ENCODE measurements at places on chromosomes 11 and 22.

DNA sequence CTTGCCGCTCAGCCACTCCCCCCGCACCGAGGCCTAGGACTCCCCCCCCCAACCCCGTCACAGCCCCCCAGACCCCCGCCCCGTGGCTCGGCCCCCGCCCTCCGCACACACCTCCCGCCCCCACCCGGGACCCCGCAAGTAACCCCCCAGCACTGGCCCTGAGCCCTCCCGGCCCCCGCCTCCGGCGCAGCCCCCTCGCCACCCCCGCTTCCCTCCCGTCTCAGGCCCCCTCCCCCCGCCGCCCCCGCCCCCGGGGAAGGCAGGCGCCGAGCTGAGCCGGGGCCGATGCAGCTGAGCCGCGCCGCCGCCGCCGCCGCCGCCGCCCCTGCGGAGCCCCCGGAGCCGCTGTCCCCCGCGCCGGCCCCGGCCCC, 1.5 kb downstream of the SHANK3 start:
- no peak for DNase-seq

GRCh38 chr11:76670485-76671236, at the start of gene LRRC32:
Gene LRRC32 (minus strand): TSS chr11:76670747. CDS start chr11:76665954, 4,793 bp downstream.
- no peak for DNase-seq

DNA sequence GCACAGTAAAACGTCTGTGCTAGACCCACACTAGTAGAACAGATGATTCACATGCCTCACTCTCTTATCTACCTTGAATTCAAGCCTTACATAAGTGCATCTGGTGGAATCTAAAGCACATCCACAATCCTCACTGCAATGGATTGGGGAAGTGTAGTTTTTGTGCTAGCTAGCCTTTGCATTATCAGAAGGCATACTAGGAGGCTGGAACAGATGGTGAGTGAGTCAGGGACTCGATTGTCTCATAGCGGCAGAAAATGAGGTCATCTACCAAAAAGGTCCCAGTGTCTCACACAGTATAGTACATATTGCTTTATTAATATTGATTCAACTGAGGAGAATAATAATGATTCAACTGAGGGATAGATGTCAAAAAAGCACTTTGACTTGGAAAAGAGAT, 9.3 kb downstream of the MSANTD4 start:
- no peak for DNase-seq

DNA sequence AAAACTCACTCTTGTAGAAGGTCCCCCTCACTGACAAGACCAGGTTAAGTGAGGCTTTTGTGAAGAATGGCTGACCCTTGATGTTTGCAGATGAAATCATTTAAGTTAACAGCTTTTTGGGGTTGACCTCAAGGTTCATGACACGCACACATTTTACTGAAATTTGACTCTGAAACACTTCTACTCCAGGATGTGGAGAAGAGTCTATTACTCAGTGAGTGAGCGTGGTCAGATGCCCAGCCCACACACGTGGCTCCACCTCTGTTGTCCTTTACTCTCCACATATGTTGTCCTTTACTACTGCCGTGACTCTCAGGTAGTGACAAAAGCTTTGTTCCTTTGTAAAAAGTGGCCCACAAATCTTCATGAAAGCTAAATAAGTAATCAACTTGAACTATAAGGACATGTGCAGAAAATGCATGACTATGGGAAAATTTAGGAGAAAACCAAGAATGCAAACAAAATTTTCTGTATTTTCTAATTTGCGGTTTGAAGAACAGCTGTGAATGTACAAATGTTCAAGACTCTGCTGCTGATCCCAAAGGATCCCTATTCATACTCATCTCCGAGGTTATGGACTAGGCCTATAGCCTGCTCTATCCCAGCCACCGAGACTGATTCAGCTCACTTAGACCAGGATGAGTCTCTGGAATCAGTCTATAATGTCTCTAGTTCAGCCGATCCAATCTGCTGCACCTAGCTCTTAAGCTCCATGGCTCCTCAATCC, 22.4 kb downstream of the XRRA1 start:
- DNase-seq: no peak

- no peak for DNase-seq
Measured at GRCh38 chr11:113470233-113470632, 5.0 kb downstream of the DRD2 start.

DNA sequence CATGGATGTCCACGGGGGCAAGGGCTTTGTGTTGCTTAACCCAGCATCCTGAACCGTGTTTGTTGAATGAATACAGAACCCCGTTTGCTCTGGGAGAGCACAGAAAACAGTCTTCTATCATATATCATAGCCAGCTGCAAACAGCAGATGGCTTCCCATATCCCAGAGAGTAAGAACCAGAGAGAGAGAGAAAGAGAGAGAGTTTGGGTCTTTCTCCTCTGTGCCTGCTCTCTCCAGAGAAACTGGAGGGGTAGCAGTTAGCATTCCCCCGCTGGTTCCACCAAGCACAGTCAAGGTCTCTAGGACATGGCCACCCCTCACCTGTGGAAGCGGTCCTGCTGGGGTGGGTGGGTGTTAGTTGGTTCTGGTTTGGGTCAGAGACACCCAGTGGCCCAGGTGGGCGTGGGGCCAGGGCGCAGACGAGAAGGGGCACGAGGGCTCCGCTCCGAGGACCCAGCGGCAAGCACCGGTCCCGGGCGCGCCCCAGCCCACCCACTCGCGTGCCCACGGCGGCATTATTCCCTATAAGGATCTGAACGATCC, 440 bp upstream of the TIMP3 start:
- DNase-seq: no peak

DNA sequence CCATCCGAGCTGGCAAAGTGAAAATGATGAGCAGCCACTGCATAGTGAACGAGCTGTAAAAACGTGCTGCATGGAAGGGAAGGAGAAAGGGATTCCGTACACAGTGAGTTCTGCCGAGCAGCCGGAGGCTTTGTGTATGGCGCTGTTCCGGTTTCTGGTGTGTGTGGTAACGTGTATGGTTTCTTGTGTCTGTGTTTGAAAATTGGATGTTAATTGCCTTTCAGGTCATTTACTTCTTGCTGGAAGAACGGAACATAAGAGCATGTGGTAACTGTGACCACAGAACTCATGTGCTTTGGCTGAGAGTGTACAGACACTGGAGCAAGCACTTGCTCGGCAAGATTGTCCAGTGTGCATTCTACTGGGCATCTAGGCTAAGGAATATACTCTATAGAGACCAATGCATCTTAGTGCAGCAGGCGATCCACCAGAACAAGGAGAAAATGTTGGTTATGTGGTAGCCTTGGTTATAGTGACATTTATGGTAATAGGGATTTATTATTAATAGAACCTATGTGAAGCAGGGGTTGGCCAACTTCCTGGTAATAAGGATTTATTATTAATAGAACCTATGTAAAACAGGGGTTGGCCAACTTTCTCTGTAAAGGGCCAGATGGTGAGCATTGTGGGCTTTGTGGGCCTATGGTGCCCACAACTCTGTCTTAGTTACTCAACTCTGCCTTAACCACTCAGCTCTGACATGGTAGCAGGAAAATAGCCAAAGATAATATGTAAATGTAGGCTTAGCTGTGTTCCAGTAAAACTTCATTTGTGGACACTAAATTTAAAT, 49.2 kb downstream of the GRAMD1B start:
- DNase-seq: no peak

GRCh38 chr11:69436041-69436982, 45.2 kb upstream of the LINC01488 start:
- DNase-seq: no peak

GRCh38 chr11:73585834-73586575, 11.9 kb downstream of the FAM168A start:
- no peak for DNase-seq

- DNase-seq: no peak
Measured at GRCh38 chr11:118318581-118319336, 14.2 kb downstream of the CD3E start.

DNA sequence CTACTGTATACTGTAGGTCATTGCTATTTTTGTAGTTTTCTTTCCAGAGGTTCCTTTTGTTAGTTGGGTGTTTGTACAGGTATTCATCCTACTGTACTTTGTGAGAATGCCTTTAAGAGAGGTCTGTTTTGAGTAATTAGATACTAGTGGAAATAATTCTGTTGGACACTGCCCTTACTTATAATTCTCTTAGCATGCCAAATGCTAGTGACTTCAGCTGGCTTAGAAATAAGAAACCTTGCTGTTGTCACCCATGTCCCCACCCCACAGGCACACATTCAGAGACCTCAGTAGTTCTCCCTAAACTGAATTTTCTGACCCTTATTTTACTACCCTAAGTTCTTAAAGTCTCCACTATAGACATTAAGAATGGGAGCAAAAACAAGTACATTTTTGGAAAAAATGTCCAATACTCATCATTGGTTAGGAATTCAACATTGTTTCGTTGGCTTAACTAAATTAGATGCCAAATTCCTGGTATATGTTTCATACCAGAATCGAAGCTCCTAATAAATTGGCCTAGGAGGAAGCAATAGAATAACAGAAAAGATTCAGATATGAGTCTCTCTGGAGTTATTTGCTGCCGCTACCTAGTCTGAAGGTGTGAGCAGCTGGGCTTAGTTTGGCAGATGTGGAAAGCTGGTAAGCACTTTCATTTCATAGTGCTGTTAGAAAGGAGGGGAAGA, 28.4 kb downstream of the ZNF143 start:
- no peak for DNase-seq

DNA sequence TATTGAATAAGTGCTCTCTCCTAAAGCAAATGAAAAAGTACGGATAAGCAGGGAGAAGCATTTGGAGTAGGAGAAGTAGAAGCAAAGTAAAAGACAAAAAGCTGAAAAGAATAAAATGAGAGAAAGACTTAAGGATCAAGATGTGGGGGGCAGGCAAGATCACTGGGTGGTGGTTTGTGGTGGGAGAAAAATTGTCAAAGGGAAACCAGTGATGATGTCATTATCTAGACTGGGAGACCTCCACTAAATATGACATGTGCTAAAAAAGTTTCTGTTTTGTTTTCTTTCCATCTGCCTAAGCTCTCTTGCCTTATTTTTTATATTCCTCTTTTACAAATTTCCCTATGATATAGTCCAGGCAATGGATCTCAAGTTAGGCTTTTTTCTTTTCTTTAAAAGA, 14.8 kb upstream of the MAML2 start:
- no peak for DNase-seq

DNA sequence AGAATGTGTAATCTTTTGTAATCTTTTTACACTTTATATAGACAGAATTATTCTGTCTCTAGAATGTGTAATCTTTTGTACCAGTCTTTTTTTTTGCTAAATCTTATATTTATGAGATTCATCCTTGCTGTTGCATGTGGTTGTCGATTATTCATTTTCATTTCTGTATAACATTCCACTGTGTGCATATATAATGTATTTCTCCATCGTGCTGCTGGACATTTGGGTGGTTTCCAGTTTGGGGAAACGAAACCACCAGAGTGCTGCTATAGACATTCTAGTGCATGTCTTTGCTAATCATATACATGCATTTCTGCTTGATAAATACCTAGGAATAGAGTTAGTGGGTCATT, 146.5 kb downstream of the GRIK4 start:
- DNase-seq: no peak

DNA sequence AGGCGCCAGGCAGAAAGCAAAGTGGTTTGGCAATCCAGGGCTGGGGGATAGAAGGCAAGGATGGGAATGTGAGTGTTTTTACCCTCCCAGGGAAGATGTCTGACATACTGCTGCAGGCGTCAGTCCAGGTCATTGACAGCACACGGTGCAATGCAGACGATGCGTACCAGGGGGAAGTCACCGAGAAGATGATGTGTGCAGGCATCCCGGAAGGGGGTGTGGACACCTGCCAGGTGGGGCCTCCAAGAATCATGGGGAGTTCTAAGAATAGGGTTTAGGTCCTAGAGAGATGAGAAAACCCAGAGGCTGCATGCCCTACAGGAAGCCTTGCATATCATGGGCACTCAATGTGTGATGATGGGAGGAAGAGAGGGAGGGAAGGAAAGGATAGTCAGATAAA, 28.3 kb upstream of the SMIM35 start:
- no peak for DNase-seq

DNA sequence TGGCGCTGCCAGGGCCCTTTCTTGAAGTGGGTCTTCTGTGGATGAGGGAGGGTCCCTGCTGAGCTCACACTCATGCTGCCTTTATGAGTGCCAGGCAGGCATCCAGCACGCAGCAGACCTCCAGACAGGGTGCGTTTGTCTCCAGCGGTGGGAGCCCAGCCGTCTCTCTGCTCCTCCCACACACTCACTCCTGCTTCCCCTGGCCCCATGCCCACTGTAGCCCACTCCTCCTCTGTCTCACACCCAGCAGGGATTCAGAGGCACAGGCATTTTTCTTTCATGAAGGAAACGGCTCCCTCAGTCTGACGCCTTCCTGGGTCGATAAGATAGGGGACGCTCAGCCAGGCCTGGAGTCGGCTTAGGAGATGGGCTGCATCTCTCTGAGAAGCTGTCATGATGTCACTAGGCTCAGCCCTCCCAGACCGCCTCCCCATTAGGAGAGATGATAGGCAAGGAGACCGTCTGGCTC, 183.9 kb upstream of the NCAM1 start:
- DNase-seq: no peak

DNA sequence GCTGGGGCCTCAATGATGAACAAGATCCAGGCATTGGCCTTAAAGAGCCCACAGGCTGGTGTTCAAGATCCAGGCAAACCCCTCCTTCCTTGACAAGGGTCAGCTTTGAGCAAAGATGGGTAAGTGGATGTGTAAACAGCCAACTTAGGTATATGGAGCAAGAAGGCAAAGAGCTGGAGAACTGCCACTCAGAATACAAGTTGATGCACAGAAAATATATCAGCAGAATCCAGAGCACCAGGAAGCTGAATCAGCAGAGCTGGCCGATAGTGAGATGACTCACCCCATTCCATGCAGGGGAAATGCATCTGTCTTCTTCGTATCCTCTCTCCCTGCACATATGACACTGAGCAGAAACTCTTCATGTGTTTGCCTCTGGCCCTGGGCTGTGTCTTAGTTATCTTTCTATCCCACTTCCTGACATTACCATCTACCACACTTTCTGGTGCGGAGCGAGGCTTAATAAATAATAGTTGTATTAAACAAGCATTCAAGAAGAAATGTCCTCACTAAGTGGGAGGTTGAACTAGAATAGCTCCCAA, 57.8 kb downstream of the ENDOD1 start:
- no peak for DNase-seq

DNA sequence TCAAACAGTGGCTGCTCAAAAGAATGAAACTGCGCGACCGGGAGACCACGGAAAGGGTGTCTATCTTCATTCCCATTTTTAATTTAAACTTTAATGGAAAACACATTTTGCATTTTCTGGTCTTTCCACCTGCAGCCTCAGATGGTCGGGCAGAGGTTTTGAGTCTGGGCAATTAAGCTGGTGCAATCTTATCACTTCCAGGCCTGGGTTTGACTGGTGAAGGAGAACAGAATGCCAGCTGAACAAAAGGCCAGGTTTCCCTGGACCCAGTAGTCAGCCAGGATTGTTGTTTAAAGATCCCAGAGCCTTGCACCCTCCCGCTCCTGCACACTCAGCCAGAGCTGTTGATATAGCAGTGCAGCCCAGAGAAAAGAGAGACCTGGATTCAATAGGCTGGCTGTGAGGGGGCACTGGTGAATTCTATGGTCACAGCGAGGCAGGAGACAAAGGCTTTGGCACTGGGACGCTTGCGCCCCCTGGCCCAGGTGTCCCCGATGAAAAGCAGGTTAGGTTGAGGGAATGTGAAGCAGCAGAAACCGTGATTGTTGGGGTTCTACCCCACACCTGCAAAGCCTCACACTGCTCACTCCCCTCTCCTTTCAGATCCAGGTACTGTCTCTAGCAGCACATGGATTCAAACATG, 83.6 kb downstream of the FLI1 start:
- no peak for DNase-seq

Data from stimulated activated CD4-positive, alpha-beta T cell treated with anti-CD3 and anti-CD28 coated beads, Interleukin-15, amount 100 ng/mL, for 48 hours (primary cell).